ENCODE measurements at places on chromosomes 6 and 20. TPM values are rescaled to one million over a fixed set of nuclear protein-coding genes. Genes with fewer than 3 reads are reported as not detected.

OR2B6 gene
- not detected for total RNA-seq

C6orf15 gene
- not detected for total RNA-seq

RIPOR2 gene
- 14.9 TPM for total RNA-seq

TMEM244 gene
- total RNA-seq: not detected

SLC22A3 gene
- total RNA-seq: 26.6 TPM

HLA-DRB1 gene
- 78.2 TPM for total RNA-seq

MMP24 gene
- total RNA-seq: 0.88 TPM
